ENCODE measurements at places on chromosomes 6 and 20.

DNA sequence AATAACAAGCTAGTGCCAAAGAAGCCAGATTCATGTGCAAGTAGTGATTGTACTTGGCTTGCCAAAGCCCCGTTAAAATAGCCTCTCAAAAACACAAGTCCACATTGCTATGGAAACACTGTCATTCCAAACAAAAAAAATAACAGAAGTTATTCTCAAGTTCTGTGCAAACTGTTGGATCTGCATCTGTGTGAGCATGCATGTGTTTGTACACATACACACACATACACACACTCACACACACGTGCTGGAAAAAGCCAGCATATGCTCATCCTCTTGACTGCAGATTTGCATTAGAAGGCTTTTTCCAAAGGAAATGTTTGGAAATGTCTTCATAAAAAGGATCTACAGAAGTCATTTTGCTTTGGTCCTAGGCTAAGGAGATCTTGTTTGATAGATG is 13.4 kb upstream of the CBLN4 start:
- DNase-seq: no peak

GRCh38 chr6:116387374-116387773 is 16.6 kb downstream of the DSE start:
- peak; percentile 24 for DNase-seq

DNA sequence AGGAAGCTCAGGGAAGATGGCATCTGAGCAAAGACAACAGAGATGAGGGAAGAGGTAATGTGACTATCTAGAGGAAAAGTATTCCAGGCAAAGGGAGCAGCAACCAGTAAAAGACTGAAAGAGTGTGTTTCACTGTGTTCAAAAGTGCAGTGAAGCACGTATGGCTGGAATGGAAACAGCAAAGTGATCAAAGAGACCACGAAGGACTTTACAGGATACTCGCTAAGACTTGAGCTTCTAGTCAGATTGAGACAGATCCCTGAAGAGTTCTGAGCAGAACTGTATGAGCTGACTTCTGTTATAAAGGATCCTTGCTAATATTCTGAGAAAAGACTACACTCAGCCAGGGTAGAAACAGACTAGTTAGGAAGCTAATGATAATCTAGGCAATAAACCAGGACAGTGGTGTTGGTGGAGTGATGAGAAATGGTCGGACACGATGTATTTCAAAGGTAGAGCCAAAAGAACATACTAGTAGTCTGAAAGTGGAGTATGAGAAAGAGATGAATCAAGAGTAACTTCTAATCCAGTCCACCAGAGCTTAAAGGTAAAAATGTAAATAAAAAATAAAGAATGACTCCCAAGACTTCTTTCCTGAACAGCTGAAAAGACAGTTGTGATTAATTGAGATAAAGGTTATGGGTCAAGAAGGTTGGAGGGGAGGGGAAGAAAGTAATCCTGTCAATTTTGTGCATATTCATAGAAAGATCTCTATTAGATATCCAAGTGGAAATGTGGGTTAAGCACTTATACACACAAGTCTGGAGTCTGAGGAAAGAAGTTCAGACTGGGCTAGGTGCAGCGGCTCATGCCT is 14.2 kb downstream of the SEC63 start:
- DNase-seq: no peak

- no peak for DNase-seq
Measured at GRCh38 chr6:113318575-113318917, 538.6 kb upstream of the MARCKS start.

- no peak for DNase-seq
Measured at GRCh38 chr6:167470836-167471547, 146.1 kb downstream of the TTLL2 start.

DNA sequence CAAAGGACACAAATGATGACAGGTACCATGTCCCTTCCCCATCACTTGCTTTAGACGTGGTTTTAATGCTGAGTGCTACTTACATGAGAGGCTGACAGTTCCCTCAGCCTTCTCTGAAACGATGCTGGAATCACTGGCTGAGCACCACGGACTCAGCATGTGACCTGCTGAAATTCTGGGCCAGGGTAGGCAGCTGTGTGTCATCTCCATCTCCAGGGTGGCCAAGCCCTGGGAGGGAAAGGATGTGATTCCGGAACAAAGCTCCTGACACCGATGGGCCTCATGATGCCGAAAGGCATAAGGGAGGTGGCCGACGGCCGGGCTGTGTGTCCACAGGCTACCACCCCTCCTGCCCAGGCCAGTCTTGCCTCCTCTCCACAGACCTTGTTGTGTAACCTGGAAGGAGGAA is 184.3 kb upstream of the CST7 start:
- DNase-seq: no peak

GRCh38 chr6:56902641-56903464 is 52.1 kb upstream of the BEND6 start:
- no peak for DNase-seq

DNA sequence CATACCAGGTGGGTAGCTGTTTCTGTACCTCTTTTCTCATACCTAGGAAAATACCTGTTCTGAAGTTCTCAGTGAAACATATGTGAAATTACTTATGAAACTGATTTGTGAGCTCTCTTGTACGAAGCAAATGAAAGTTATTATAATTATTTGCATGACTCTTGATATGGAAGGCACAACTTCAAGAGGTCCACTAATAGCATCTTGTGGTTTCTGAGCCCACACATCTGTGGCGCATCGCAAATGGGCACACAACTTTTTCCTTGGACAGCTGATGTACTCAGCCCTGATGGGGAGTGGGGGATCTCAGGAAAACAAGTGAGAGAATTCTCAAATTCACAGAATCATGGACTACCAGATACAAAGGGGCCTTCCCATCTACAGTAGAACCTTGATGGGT is 432.3 kb downstream of the CD83 start:
- no peak for DNase-seq

GRCh38 chr6:11392778-11393507 is 144.6 kb upstream of the TMEM170B start:
- no peak for DNase-seq

DNA sequence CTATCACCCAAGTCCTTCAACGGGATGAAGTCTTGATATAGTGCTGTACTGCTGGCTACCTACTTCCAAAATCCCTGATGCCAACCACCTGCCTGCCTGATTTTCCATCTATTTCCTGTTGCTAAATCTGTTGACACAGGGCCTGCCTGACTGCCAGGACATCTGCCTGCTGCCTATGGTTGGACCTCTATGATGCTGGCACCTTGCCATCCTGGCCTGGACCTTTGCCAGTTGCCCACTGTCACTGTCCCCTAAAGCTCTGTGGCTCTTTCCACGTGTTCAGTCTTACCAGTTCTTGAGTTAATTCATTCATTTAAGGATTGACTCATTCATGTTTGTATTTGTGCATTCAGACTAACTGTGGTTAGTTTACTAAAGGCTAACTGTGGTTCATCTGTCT is 9.2 kb upstream of the RGS17 start:
- DNase-seq: no peak

GRCh38 chr20:22575087-22575721 is 9.2 kb downstream of the FOXA2 start:
- DNase-seq: no peak

GRCh38 chr6:7644417-7644816 is 54.4 kb downstream of the SNRNP48 start:
- no peak for DNase-seq

DNA sequence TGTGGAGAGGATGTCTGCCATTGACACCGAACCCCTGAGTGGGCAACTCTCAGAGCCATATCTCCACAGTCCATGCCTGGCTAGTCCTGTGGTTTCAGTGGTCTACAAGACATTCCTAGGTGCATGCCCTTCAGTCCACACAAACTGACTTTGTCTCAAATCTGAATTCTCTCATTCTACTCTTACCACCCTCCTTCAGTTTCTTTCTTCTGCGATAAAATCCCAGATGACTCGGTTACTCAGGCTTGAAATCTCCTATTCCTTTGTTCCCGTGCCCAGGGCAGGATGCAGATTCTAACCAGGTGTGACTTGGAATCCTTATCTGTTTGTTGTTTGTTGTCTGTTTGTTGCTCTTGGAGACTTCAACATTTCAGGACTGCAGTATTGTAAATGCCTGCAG is 9.3 kb downstream of the CDS2 start:
- DNase-seq: no peak

- no peak for DNase-seq
Measured at GRCh38 chr6:144189351-144189750, 39.0 kb downstream of the STX11 start.

DNA sequence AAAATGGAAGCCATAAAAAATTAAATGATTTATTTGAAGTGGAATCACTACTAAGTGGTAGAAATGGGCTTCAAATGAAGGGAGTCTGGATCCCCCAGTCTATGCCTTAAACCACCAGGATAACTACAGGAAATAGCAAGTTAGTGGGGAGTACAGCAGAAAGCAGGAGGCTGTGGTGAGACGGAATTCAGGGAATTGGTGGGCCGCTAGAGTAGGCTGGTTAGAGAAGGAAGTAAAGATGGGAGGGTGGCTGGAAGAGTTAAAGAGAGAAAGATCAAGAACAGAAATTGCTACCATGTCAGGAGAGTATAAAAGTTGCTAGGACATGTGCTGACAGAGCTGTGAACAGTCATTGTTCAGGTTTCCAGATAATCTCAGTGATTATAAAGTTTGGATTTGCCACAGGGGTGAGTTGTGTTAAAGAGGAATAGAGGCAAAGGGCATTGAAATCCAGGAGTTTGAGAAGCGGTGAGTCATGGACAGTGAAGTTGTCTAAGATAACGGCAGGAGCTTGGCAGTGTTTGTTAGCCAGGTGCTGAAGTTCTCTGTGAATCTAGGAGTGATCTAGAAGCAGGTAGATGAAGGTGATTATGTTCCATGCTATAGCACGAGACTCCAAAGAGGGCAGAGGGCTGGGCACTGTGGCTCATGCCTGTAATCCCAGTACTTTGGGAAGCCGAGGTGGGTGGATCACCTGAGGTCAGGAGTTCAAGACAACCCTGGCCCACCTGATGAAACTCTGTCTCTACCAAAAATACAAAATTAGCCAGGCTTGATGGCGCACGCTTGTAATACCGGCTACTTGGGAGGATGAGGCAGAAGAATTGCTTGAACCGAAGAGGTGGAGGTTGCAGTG is 13.7 kb upstream of the HINT3 start:
- no peak for DNase-seq

GRCh38 chr6:33860706-33861474 is 57.1 kb upstream of the MLN start:
- no peak for DNase-seq

DNA sequence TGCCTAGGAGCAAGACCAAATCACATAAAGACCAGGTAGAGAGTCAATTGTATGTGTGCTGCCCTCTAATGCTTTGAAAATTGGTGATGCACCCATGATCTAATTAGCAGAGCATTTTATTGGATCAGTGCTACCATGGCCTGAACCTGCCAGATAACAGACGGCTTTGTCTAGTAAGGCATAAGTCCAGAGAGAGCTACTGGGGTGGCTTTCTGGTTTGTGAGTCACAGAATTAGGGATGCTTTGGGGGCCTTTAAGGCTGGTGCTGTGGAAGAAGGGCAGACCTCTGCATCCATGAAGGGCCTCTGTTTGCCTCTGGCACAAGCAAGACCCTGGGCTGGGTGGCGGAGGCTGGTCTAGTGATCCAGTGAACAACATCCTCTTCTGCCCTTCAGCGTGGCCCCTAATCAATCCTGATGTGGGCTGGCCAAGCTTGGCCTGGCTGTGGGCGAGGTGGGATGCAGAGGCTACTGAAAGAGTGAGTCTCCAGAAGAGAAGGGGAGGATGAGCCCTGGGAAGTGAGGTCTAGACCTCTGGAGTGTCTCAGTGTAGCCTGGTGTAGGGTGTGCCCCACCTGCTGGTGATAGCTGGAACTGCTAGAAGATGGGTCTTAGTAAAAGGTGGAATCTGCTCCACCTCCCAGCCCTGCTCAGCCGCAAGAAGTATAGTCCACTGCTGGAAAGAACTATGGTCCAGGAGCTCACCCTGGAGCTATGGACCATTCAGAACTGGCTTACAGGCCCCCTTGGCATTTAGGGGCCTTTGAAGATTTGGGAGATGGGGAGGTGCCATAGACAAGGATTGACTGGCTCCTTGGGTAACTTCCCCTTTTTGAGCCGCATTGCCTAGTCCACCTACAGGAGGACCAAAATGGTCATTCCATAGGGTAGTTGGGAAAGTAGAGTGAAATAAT is 36.7 kb upstream of the AAR2 start:
- peak; percentile 83 for DNase-seq

DNA sequence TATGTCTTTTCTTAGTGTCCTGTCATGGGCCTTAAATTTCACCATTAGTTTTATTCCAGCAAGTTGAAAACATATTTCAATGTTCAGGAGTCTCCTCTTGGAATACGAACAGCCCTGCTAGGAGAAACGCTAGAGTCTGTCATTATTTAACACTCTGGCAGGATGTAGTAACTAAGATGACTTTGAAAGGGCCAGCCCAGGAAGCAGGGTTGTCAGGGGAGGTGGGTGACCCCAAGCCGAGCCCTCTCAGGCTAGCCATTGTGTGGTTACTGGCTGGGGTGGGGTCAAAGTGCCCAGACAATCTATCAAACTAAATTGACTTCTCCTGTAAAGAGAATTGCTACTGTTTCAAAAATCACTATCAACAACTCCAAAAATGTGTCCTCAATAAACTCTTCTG is 67.8 kb downstream of the LY86 start:
- DNase-seq: no peak

DNA sequence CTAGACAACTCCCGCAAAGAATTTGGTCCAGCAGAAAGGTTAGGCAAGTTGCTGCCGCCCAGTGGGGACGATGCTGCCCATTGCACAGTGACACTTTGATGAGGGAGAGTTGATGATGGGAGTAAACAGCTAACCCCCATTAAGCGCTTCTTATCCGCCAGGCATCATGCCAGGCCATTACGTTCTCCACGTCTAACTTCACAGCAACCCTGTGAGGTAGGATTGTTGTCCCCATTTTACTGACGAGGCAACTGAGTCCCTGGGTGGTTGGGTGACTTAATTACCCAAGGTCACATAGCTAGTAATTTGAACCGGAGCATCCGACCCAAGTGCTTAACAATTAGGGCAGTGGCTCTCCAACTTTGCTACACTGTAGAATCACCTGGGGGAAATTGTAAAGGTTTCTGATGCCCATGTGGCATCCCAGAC is 738 bp downstream of the RALGAPB start:
- DNase-seq: no peak

DNA sequence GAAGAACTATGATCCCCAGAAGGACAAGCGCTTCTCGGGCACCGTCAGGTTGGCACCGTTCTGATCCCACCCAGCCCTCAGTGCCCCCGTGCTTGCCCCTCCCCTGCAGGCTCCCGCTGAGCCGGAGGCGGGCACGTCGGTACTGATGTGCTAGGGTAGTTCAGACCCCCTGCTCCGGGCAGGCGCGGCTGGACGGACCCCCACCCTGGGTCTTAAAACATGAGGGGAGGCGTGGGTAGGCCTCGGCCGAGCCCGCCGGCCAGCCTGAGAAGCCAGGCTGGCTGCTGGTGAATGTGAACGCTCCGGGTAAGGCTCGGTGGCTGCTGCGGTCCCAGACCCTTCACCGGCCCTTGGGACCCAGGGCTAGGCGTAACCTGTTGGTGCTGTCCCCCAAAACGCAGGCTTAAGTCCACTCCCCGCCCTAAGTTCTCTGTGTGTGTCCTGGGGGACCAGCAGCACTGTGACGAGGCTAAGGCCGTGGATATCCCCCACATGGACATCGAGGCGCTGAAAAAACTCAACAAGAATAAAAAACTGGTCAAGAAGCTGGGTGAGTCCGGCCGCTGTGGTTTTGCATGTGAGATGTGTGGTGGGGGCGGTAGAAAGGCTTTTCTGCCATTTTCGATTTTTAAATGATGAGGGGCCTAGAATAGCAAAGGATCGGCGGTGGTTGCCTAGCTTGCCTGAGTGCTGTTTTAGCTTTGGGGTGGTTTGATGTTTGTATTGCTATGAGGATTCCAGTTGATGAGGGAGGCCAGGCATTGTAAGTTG is 964 bp downstream of the RPL10A start:
- DNase-seq: peak; percentile 46
